ENCODE measurements at places on chromosomes 12 and 14.

- no peak for DNase-seq
These were observed 6.1 kb downstream of the HNF1A start for GRCh38 chr12:120984351-120984898.

DNA sequence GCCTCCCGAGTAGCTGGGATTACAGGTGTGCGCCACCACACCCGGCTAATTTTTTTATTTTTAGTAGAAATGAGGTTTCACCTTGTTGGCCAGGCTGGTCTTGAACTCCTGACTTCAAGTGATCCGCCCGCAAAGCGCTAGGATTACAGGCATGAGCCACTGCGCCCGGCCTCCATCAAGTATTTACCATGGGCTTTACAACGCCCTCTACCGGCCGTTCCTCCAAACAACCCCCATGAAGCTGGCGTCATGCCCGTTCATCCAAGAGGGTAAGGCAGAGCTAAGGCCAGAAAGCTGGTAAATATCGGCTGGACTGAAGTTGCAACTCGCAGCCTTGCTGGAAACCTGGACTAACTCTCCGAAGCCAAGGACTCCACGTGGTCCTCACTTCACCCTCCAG, 41.6 kb downstream of the RNF34 start:
- DNase-seq: no peak

DNA sequence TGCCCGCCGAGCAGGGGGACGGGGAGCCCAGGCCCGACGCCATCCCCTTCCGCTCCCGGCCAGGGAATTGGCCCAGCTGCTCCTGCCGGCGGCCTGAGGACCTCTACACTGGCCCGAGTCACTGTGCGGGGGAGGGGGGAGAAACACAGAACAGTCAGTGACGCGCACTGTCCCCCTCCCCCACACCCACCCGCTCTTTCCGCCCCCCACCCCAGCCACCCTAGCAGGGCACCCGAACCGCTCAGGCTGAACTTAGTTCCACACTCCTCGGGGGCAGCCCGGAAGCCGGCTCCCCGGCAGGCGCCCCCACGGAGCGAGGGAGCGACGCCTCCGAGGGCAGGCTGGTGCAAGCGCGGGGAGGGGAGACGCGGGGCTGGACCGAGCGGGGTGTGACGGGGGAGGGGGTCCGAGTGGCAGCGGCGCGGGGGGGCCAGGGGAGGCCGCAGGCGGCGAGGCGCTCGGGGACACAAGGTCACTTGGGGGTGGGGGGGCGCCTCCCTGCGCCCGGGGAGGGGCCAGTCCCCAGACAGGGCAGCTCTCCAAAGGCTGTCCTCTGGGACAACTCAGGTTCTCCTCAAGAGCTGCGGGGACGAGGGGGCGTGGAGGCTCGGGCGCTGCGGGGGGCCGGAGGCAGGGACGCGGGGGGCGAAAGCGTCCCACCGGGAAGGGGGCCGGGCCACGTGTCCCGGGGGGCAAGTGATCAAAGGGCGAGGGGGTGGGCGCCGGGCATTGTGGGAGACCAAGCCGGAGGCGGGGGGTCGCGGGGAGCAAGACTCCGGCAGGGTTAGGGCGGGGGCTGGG, 648 bp downstream of the CHD4 start:
- DNase-seq: no peak

DNA sequence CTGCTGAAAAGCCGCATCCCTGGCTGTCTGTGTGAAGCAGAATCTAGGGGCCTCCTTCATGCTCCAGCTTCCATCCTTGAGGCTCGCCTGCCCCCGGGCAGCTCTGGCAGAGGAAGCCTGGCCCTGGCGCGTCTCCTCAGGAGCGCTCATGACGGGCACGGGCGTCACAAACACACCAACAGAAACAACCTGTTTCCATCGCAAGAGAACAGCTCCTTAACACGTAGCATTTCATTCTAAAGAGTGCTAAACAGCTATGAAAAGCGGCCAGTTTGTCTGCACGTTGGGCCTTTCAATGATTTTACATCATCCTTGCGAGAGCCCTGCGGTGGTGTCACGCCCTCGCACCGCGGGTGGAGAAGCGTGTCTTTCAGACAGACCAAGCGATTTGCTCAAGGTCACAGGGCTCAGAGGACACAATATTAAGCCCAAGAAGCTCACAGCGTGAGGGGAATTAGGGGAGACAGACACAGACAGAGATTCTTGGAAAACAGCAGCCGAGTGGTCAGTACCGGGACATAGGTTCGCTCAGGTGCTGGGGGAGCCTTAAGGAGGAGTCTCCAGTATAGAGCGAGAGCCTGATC, 4.9 kb downstream of the ADGRD1 start:
- DNase-seq: no peak

GRCh38 chr14:101037021-101037817, 133.7 kb upstream of the RTL1 start:
- DNase-seq: no peak

GRCh38 chr14:32883188-32883587, 55.5 kb upstream of the NPAS3 start:
- DNase-seq: no peak

GRCh38 chr12:40382217-40382616, 157.4 kb downstream of the LRRK2 start:
- no peak for DNase-seq

- no peak for DNase-seq
These were observed 59.7 kb downstream of the DAO start for GRCh38 chr12:108939594-108939993.

DNA sequence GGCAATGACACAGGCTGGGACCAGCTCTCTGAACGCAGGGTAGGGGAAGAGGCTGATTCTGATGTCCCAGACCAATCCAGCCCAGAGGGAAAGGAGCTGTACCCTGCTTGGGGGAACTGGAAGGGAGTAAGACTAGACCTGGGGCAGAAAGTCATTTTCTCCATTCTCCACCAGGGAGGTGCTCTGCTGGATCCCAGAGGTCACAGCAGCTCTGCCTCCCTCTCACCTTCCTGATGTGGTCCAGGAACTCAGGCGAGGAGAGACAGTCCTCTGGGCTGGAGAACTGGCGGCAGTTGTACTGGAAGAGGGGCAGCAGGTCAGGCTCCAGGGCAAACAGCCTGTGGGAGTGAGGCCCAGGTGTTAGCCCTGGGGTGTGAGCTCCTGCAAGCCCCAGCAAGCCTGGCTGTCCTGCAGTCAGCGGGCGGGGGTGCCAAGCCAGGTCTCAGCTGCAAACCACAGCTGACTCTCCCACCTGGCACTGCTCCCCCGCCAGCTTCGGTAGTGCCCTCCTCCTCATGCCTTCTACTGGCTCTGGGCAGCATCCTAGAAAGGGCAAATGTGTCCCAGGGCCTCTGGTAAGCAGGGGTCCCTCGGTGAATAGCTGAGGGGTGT, 1.9 kb downstream of the NGB start:
- no peak for DNase-seq

DNA sequence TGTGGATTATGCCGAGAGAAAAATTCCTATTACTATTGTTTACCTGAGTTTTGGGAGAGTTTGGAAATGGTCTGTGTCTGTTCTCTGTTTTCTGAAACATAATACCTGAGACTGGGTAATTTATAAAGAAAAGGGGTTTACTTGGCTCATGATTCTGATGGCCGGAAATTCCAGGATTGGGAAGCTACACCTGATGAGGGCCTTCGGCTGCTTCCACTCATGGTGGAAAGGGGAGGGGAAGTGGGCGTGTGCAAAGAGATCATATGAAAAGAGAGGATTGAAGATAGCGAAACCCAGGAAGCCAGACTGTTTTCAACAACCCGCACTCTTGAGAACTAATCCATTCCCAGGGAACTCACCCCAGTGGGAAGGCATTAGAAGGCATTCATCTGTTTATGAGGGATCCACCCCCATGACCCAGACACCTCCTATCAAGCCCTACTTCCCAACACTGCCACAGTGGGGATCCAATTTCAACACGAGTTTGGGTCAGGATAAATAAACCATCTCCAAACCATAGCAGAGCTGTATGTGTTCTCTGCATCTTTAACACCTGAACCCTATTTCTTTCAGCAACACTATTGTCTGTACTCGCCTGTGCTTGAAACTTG, 51.1 kb downstream of the APAF1 start:
- DNase-seq: no peak

DNA sequence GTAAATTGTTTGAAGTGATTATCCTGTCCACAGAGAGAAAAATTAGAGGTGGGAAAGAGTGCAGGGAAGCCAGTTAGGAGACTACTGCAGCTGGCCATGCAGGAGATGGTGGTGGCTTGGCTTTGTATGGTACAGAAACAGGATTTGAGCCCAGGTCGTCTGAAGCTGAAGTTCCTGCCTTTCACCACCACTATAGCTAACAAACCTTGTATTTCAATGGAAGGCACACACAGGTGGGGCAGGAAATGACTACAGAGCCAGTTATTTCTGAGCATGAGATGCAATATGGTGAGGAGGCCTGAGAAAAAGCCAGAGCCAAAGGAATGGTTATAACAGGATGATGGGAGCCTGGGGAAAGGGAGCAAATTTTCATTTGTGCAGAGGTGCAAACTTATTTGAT, 103.9 kb downstream of the BTG1 start:
- DNase-seq: no peak
